Activated T-helper 17 cell treated with anti-CD3 and anti-CD28 coated beads, Interleukin-2, amount 50 U/mL, for 72 hours (primary cell): ENCODE measurements at places on chromosomes 16 and 17.

GRCh38 chr17:76027159-76027839, at the start of gene EVPL:
Gene EVPL (minus strand): TSS chr17:76027306. CDS start chr17:76027198, 108 bp downstream.
- no peak for ATAC-seq

DNA sequence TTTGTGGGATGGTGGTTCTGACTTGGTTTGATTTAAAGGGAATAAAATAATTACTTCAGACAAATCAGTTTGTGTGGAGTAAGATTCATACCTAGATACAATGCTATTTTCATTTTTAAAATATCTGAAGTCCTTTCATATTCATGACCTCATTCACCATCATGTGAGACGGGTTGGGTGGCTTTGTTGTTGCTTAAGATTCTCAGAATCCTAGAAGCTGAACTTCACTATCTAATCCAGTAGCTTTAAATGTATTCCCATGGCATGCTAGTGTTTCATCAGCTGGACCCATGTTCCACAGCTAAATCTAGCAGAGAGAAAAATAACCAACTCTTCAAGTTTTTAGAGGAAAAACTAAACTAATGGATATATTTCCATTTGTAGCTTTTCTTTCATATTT, 2.7 kb upstream of the AMFR start:
- ATAC-seq = peak; percentile 5

DNA sequence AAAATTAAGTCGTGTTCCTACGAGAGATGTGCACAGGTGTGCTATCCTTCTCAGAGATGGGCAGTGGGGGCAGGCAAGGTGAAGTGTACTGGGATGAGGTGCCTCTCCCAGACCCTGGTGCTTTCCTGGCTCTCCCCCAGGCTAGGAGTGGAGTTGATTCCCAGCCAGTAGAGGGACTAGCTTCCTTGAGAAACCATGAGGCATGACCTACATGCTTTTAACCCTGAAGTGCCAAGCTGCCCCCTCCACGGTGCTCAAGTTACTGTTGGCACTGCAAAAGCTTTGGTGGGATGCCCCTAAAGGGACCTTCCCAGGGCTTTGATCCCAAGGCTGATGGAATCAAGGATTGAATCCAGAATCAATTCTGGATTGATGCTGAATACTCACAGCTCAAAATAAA, 47.0 kb upstream of the SREBF1 start:
- ATAC-seq = no peak

DNA sequence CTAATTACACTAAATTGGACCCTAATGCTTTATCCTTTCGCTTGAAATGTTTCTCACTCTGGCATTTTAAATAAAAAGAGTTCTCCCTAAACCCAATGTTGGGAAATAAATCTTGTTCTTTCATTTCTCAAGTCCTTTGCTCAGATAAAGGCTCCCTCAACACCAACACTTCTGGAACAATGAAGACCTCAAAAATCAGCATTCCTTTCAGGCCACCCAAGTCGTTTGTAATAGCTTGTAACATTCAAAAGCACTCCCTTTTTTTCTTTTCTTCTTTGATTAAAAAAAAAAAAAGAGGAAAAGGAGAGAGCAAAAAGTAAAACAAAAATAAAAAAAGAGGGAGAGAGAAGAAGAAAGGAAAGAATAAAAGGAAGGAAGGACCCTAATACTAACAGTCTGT, 23.3 kb upstream of the FOXJ1 start:
- ATAC-seq = no peak

- no peak for ATAC-seq
Observed at GRCh38 chr17:68740555-68741447, 139.6 kb upstream of the FAM20A start.
